PC-3 (cell line): ENCODE measurements at places on chromosomes 7 and 10. TPM values are rescaled to one million over a fixed set of nuclear protein-coding genes. Genes with fewer than 3 reads are reported as not detected.

The FAM25C gene
- not detected in 2 replicates for total RNA-seq

DNA sequence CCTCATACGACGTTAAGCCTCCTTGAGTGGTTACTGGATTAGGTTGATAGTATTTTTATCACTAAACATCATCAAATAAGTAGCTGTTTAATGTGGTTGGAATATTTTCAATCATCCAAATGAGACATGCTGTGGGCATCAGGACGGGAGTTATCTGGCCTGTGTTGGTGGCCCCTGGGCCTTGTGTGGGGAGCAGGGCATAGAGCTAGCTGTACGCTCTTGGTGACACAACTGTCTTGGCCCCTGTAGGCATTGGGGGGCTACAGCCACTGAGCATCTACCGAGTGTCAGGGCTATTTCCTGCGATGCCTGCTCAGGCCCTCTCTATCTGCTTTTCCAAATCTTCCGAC is 28.3 kb downstream of the BAG3 start:
- peaks cover 77% of the 10 kb centered on the region for H3K4me1 ChIP-seq
- no peak overlapping the region for H3K4me3 ChIP-seq
- H3K27me3 ChIP-seq: no peaks in the 10 kb centered on the region
- H3K36me3 ChIP-seq: peaks cover 24% of the 10 kb centered on the region
- DNase-seq: no peak
- peak overlapping the region; percentile 100 for H3K27ac ChIP-seq

The ADAMTS14 gene
- 0.91 and 1.4 TPM in 2 replicates for total RNA-seq

DNA sequence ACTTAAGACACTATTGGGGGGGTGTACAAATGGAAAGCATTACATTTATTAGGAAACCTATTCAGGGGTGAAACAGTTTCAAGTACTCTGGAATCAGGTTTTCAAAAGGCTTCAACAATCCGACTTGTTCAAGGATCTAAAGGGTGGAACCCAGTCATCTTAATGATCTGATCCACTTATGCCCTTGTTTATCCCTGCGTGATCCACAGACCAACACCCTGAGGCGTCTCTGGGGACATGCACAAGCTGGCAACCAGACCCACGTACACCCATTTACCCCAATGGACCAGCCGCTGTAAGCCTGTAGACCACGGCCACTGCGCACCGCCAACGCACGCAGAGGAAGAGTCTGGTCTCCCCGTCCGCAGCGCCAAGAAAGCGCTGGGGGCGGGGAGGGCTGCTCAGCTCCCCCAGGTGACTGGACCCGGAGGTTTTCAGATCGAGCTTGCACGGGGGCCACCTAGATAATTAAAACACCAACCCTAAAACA is 13.4 kb downstream of the HNRNPF start:
- peak overlapping the region; percentile 93 for H3K27ac ChIP-seq
- peak overlapping the region; percentile 78 for H3K4me3 ChIP-seq

DNA sequence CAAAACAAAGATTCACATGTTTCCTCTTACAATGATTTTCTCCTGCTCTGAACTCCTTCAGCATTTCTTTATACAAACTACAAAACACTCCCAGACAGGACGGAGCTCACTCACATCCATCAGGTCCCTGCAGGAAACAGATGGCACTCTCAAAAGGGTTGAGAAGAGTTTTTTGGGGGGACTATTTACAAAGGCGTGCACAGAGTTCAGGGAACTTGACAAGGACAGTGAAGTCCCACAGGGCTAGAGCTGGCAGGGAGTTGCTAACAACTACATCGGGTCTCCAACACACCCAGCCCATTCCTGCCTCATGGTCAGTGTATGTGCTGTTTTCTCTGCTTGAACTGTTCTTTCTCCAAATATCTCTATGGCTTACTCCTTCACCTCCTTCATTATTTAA is 24.7 kb upstream of the YAE1 start:
- no peak overlapping the region for H3K27ac ChIP-seq
- DNase-seq: no peak
- H3K4me1 ChIP-seq: no peaks in the 10 kb centered on the region
- no peaks in the 10 kb centered on the region for H3K36me3 ChIP-seq
- H3K4me3 ChIP-seq: no peak overlapping the region

DNA sequence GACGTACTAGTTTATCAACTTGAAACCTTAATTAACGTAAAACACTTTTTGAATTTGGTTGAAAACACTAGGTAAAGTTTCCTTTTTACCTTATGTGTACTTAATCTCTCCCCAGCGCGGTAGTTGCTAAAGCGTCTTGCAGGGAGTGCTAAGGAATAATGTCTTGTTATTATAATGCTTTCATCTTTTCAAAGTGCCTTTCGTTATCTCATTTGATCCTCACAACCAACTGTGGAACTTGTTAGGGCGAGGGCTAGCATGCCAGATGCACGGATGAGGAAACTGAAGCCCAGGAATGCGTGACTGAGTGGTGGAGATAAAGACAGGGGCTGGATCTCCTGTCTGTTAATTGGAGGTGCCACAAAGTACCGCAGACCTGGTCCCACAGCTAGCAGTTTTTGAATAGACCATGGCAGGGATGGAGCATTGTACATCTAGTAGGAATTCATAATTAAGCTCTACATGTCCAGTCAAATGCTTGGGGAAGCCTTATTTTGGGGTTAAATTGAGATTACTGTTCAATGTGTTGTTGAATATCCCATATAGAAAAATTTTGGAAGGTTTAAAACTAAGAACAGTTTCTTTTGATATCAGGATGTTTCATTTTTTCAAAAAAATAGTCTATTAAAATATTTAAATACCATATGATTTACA is 234.3 kb downstream of the SH2D4B start:
- H3K27me3 ChIP-seq: no peaks in the 10 kb centered on the region
- no peaks in the 10 kb centered on the region for H3K36me3 ChIP-seq
- no peak overlapping the region for H3K4me3 ChIP-seq
- no peak overlapping the region for H3K27ac ChIP-seq

DNA sequence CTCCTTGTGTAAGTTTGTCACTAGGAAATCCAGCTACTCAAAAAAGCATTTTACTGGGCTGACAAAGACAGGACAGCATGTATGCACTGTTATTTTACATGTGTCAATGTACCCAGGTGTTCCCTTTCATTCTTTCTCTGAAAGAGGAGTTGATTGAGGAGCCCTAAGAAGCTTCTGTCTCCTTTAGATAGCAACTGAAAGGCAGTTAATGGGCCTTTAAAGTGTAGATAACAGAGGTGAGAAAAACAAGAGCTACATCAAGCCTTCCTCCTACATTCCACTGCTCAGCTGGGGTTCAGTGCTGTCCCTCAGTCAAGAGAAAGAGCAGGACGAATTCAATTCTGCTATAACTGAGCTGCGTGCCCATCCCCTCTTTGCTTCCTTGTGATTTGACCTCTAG is 12.8 kb upstream of the WIPF3 start:
- no peaks in the 10 kb centered on the region; the same call in 1 of the 2 replicates for H3K4me1 ChIP-seq
- DNase-seq: no peak
- H3K36me3 ChIP-seq: no peaks in the 10 kb centered on the region
- H3K4me3 ChIP-seq: no peak overlapping the region
- H3K27me3 ChIP-seq: no peaks in the 10 kb centered on the region

DNA sequence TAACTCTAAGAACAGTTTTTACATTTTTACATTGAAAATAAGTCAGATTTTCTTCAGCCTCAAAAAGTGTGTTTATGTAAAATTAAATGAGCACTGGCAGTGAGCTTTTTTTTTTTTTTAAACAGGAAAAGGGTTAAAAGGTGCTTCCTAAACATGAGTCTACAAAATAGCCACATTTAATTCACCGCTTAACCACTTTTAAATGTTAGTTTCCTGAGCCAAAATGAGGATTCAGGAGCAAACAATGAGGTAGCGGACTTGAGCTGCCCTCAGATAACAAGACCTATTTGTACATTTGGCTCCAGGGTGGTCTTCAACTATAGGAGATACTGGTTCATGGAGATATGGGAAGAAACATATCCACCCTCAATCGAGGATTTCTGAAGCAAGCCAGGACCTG is 22.8 kb downstream of the AKR1C3 start:
- H3K36me3 ChIP-seq: no peaks in the 10 kb centered on the region
- no peak overlapping the region for H3K4me3 ChIP-seq
- no peaks in the 10 kb centered on the region for H3K4me1 ChIP-seq
- H3K27ac ChIP-seq: no peak overlapping the region
- DNase-seq: no peak

DNA sequence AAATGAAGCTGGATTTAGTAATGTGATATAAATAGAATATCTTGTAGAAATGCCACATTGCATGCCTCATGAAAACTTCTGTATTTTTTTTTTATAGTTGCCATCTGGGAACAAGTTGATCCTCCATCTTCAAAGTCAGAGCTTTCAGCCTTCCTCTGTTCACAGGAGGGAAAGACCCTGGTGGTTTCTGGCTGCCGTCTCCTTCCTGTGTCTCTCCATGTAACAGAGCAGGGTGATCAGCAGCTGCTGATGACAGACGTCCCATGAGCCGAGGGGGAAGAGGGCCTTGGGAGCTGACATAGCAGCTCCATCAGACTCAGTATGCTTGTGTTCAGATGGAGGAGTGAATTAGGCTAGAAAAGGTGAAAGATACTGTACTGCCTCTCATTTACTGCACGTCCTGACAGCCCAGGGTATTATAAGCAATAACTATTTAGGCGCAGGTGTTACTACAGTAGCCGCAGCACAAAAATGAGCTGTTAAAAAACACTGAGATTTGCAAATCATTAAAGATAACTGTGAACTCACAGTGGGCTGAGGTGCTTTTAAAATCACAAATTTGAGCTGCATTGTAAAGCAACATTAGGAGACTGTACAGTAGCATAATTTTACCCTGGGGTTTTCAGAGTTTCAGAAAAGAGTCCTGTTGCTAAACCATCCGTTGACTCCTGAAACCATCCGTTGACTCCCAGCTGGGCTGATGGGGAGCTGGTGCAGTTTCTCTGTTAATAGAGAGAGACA is 103.3 kb downstream of the CFAP58 start:
- no peak overlapping the region for H3K27ac ChIP-seq
- H3K27me3 ChIP-seq: no peaks in the 10 kb centered on the region
- H3K36me3 ChIP-seq: no peaks in the 10 kb centered on the region
- H3K4me1 ChIP-seq: no peaks in the 10 kb centered on the region

- H3K27me3 ChIP-seq: no peaks in the 10 kb centered on the region
- DNase-seq: peak; percentile 77
- H3K27ac ChIP-seq: peak overlapping the region; percentile 1; the same call in 1 of the 2 replicates
- H3K36me3 ChIP-seq: peaks cover 16% of the 10 kb centered on the region
These were observed 863 bp downstream of the CCNY start for GRCh38 chr10:35336921-35337823.

The TRIM50 gene
- total RNA-seq: not detected in 2 replicates

The INSYN2A gene
- total RNA-seq: not detected in 2 replicates

The CTAGE4 gene
- 1.4 and 1.6 TPM in 2 replicates for total RNA-seq

The ACTR3C gene
- total RNA-seq: 7.8 and 10.8 TPM in 2 replicates

The KLLN gene
- 0.15 and 0.23 TPM in 2 replicates for total RNA-seq

- no peak overlapping the region for H3K27ac ChIP-seq
- no peaks in the 10 kb centered on the region for H3K27me3 ChIP-seq
- DNase-seq: no peak
- no peaks in the 10 kb centered on the region for H3K4me1 ChIP-seq
These were observed 637.3 kb downstream of the SUGCT start for GRCh38 chr7:40772096-40772495.

DNA sequence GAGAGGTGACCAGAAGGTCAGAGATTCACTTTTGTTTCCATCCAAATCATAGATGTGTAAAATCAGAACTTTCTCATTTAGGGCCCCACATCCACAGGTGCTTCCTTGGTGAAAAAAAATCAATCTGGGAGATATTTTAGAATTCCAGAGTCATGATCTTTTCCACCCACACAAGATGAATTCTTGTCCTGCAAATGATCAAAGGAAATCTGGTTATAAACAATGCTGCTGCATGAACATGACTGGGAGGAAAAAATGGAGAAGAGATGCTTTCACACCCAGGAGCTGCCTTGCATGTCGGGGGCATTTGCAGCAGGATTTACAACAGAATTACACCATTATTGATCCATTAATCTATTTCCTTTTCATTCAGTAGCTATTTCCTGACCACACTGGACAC is 106.5 kb upstream of the TMEM72 start:
- H3K4me3 ChIP-seq: no peak overlapping the region
- no peaks in the 10 kb centered on the region for H3K36me3 ChIP-seq
- H3K27ac ChIP-seq: no peak overlapping the region
- DNase-seq: no peak
- H3K27me3 ChIP-seq: no peaks in the 10 kb centered on the region

The LIPK gene
- total RNA-seq: not detected in 2 replicates

- H3K36me3 ChIP-seq: no peaks in the 10 kb centered on the region
- DNase-seq: no peak
- no peak overlapping the region for H3K27ac ChIP-seq
- H3K4me1 ChIP-seq: no peaks in the 10 kb centered on the region
- no peak overlapping the region for H3K4me3 ChIP-seq
These were observed 13.7 kb downstream of the THSD7A start for GRCh38 chr7:11818281-11818680.

DNA sequence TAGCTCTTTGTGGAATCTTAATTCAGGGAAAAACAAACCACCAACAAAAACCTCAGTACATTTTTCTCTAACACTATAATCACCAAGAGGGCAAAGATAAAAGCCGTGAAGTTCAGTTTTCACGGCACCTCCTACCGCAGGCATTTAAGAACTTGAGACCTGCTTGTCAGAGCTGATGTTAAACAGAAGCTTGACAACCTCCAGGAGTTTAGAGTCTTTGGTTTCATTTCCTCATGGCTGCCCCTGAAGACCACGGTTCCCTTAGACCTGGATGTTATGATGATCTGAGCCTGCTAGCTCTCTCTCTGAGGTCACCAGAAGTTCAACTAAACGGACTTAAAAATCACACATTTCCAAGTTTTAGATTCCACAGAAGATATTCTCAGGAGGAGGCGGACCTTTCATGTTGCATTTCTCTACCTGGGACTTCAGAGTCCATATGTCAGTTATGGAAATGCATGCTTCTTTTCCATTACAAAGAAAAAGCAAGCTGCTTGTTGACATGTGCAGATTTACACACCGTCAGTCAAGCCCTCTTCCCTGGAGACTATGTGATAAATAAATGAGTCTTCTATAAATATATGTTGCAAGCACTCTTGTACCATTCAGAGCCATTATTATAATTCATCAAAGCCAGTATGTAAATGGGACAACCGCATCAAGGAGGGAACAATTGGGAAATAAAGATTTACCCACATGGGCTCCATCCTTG is 258.0 kb downstream of the GFRA1 start:
- no peak overlapping the region for H3K27ac ChIP-seq
- H3K36me3 ChIP-seq: no peaks in the 10 kb centered on the region
- no peaks in the 10 kb centered on the region for H3K4me1 ChIP-seq
- no peak overlapping the region for H3K4me3 ChIP-seq
- H3K27me3 ChIP-seq: no peaks in the 10 kb centered on the region

DNA sequence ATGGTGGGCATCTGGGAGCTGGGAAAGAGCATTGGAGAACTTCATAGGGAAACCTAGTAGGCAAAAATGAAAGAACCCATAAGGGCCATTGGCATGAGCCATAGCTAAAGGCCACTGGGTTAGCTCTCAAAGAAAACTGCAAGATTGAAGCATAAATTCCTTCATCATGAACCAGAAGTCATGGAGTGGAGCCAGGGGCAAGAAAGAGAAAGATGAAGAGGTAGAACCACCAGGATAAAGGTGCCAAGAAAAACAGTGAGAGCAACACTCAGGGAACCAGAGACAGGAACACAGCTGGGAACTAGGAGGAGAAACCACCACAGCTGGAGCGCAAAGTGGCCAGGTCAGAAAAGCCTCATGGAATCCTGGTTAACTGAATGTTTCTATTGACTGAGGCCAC is 11.5 kb upstream of the SGMS1 start:
- peak; percentile 45 for DNase-seq
- H3K27me3 ChIP-seq: no peaks in the 10 kb centered on the region
- H3K36me3 ChIP-seq: no peaks in the 10 kb centered on the region
- H3K4me1 ChIP-seq: peaks cover 5% of the 10 kb centered on the region; the same call in 1 of the 2 replicates
- H3K4me3 ChIP-seq: no peak overlapping the region
- H3K27ac ChIP-seq: no peak overlapping the region
